ENCODE measurements at places on chromosomes 13 and 19.

GRCh38 chr19:38894968-38895367 lies 4.5 kb downstream of the SIRT2 start:
- no peak for DNase-seq

DNA sequence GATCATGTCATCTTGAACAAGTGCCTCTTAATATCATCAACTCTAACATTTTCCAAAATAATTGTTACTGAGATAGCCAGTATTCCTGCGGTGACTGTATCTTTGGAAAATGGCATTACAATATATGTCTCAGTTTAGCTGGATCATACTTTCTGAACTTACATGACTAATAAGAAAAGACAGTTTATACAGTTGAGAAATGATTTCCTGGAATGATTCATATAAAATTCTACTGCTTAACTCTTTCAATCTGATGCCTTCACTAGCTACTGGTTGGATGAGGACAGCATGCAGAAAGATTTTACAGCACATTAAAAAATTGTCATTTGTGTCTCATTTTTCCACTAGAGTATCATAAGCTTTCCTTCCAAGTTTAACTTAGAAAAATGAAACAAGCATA lies 302.1 kb downstream of the PCDH17 start:
- no peak for DNase-seq

DNA sequence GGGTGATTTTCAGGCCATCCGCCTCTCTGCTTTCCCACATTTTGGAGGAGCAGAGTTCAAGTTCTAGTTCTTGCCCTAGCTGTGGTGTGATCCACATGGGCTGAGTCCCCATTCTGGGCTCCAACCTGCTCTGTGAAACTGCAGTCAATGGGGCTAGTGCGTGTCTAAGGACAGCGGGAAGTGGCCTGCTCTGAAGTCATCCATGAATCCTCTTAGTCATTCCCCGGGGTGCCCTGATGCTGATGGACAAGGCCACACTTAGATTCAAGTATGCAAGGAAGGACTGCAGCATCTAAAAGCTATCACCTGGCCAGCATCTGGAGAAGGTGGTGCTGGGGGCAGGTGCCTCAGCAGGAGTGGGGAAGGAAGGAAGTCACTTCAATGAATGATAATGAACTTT lies 94.6 kb downstream of the TSHZ3 start:
- no peak for DNase-seq

DNA sequence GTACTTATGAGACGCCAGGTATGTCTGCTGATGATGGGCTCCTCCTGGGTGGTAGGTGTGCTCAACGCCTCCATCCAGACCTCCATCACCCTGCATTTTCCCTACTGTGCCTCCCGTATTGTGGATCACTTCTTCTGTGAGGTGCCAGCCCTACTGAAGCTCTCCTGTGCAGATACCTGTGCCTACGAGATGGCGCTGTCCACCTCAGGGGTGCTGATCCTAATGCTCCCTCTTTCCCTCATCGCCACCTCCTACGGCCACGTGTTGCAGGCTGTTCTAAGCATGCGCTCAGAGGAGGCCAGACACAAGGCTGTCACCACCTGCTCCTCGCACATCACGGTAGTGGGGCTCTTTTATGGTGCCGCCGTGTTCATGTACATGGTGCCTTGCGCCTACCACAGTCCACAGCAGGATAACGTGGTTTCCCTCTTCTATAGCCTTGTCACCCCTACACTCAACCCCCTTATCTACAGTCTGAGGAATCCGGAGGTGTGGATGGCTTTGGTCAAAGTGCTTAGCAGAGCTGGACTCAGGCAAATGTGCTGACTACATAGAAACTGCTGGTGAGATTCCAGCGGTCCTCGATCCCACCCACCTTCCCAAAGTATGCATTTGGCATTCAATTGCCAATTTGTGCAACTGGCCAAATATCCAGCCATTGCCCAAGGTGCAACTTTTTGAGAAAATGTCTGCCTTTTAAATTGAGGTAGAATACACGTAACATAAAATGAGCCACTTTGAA lies 10.2 kb downstream of the OR2Z1 start:
- DNase-seq: no peak

GRCh38 chr19:7250057-7250596 lies 44.1 kb downstream of the INSR start:
- DNase-seq: no peak

- DNase-seq: no peak
Measured at GRCh38 chr19:49937750-49938381, 8.6 kb upstream of the NUP62 start.

GRCh38 chr13:65307056-65307455 lies 1923.1 kb downstream of the PCDH9 start:
- DNase-seq: no peak

DNA sequence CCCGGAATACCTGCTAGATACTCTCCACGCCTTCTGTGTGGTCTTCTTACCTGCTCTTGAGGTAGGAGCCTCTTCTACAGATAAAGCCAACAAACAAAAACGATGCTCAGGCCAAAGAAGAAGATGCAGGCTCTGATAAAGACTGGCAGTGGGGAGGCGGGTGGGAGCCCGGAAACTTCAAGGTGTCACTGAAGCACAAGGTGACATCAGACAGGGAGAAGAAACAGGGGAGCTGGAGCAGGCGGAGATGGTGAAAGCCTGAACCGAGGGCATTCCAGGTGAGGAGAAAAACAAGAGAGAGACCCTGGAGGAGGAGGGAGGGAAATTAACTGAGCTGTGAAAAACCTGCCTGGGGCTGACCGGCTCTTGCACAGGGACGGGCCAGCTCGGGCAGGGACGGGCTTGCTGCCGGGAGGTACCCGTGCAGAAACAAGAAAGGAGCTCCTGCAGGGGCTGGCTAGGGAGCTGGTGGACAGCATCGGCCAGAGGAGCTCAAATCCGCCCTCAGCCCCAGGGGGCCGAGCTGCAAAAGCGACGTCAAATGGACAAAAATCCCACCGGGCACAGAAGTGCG lies 19.0 kb downstream of the GNG7 start:
- no peak for DNase-seq

GRCh38 chr19:48441360-48442050 lies 4.3 kb upstream of the GRWD1 start:
- no peak for DNase-seq

- no peak for DNase-seq
Measured at GRCh38 chr13:41006978-41007743, 12.0 kb downstream of the ELF1 start.

GRCh38 chr13:30415430-30416030 lies 6.8 kb upstream of the UBE2L5 start:
- no peak for DNase-seq

DNA sequence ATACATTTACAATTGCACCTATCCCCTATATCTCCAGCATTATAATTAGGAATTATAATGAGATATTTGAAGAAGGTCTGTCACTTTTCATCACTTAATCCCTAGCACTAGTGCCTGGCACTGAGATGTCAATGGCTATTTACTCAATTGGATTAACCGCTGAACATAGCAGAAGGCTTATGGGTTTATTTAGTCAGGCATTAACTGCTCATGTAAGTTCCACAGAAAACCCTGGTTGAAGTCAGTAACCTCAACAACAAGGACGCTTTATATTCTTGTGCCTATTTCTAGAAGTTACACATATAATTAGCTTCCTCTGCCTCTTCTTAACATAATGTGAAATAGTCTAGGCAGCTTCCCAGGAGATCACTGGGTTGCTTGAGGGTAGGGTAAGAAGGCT lies 107.5 kb upstream of the POSTN start:
- DNase-seq: no peak

DNA sequence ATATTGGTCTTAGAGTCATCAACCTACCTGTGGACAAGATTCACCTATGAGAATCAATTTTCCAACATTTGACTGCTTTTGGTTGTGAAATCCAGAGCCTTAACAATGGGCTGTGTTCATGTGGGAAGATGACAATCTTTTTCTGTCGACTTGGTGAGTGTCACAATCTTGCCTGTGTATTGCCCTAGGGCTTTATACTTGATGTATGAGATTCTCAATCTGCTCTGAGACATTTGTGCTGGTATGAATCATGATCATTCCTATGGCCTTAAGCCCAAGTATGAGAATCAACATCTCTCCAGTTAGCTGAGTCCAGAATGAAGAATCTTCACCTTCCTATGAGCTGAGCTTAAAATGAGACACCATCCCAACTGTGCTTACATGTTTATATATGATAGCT lies 68.7 kb downstream of the ZNF726 start:
- DNase-seq: no peak

- DNase-seq: no peak
Measured at GRCh38 chr19:4866595-4867424, 657 bp downstream of the PLIN3 start.

GRCh38 chr19:55467236-55468053 lies 2.9 kb upstream of the C19orf85 start:
- DNase-seq: no peak

DNA sequence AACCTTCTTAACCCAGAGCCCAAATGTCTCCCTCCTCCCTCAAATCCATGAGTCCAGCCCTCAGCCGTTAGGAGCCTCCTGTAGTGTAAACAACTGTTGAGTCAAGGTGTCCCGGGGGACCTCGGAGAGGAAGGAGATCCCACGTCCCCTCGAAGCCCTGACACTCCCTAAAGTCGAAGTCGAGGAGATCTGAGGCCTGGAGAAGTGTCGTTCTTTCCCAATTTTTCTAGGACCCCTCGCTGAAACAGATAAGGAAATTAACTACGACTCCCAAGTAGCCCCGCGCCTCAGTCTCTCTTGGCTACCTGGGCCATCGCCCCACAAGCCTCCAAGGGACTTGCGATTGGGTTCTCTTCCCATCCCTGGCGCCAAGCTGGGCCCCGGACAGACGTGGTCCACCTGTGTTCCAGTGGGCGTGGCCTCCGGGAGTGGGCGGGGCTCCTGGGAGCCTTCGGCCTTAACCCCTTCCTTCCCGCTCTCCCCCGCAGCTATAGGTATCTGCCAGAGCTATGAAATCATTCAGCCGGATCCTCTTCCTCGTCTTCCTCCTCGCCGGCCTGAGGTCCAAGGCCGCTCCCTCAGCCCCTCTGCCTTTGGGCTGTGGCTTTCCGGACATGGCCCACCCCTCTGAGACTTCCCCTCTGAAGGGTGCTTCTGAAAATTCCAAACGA lies 869 bp downstream of the GFY start:
- DNase-seq: no peak

GRCh38 chr19:13968999-13969398 lies 16.7 kb downstream of the DCAF15 start:
- no peak for DNase-seq

GRCh38 chr13:30030141-30030750 lies 179.8 kb upstream of the UBL3 start:
- no peak for DNase-seq

DNA sequence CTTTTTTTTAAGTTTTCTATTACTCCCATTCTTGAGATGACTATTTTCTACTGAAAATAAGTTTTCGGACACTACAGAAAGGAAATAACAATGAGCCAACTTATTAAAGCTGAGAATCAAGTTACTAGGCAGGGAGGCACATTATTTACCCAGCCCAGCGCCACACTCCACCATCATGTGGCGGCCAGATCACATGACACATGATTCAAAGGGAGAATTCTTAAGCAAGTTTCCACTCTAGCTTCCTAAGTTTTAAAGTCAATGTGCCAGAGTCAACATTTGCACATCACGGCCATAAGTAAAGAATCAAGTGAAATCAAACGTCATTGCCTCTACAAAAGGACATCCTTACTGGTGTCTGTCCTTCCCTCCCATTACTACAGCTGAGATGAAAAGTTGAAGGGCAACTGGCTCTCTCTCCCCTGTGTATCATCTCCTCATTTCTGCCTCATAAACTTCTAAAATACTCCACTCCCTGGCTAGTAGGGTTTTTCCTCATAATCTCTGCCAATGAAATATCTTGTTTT lies 81.7 kb downstream of the KLF12 start:
- DNase-seq: no peak

DNA sequence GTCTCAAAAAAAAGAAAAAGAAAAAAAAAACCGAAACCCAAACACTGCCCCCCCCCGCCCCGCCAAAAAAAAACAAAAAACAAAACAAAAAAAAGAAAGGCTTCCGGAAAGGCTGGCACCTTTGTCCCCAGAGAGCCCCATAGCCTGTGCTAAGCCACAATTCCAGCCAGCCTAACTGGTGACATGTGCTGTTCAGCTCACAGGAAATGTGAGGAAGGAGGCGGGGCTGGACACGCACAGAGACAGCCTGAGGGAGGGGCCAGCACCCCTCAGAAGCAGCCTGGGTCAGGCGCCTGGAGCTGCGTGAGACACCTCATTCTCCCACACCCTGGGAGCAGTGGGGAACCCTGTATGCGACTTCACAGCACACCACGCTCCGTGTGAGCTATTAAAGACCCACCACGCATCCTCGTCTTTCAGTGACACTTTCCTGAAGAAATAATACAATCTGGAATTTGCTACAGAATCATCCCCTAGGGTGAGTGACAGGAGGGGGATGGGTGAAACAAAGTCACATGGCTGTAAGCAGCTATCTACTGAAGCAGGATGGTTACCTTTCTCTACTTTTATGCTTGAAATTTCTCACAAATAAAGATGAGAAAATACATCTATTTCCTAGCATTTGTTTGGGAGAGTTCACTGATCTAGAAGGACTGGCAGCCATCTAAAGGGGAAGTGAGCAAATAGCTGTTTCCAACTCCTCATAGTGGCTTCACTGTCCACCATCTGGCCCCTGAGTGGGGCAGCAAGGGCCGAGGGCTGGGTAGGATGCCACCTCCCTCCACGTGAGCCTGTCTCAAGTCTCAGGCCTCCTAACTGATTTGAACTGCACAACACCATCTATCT lies 12.3 kb upstream of the SLC35E1 start:
- DNase-seq: peak; percentile 19

DNA sequence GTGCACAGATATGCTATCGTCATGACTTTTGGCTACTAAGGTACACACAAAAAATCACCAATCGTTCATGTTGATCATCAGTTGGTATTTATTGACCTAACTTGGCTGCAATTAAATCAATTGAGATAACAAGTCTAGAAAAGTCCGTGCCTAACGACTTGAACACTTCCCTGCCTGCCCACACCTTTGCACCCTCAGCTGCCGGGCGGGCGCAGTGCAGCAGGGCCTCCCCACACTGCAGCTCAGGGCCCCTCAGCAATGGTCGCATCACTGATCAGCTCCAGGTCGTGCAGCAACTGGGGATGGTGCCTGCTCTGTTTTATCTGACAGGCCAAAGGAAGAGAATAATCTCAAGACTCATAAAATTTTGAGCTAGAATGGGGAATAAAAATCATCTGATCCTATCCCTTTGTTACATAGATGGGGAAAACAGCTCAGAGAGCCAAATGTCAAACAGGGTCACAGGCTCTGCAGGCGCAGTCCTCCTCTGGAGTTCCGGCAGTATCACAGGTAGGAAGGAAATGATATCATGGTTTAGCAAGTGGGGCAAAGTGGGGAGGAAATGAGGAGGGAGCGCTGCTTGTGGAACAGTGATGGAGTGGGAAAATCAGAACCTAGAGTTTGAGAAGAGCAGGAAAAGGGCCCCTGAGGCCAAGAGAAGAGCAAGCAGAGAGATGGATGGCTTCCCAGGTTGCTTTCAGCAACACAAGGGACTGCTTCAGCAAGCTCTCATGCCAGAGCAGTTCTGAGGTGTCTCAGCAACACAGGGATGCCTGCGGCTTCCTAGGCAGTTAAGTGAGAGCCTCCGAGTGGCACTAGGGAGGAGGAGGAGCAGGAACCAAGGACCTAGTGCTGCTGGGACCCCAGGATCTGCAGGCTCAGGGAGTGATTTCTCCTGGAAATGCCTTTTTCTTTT lies 57.5 kb downstream of the SLC7A1 start:
- no peak for DNase-seq

- peak; percentile 36 for DNase-seq
Measured at GRCh38 chr19:7450243-7451223, 38.3 kb downstream of the PEX11G start.
